ENCODE measurements at places on chromosomes 5 and 9. TPM values are rescaled to one million over a fixed set of nuclear protein-coding genes. Genes with fewer than 3 reads are reported as not detected.

Gene AMACR
- 16.8 TPM for total RNA-seq

DNA sequence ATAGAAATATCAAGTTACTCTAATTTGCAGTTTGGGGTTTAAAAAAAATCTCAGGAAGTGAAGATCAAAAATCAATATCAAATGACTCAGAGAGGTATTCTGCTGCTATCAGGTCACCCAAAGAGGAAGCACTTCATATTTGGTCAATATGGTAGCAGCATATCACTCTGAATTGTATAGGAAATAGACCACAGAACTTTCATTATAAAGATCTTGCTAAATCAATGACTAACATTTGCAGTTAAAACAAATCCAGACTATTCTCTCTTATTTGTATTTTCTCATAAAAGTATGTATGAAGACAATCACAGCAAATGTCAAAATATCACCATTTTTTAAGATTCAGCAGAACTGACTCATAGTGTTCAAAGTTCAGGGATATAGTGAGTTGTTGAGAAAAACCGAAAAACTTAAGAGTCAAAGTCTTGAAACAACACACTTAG is 105.8 kb upstream of the PCSK1 start:
- no peak for DNase-seq

DNA sequence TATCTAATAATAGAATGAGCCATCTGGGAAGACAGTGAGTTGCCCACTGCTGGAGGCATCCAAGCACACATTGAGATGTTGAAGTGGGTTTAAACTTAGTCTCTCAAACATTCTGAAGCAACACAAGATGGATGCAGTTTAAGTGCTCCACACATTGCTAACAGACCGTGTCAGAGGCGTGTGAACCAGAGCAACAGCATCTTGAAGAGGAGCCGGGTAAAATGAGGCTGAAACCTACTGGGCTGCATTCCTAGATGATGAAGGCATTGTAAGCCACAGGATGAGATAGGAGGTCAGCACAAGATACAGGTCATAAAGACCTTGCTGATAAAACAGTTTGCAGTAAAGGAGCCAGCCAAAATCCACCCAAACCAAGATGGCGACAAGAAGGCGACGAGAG is 73.5 kb upstream of the TMEM215 start:
- DNase-seq, result no peak

Gene NME5
- 6.7 TPM for total RNA-seq

Gene ASPN
- total RNA-seq, result not detected
